ENCODE measurements at places on chromosomes 5 and 9.

GRCh38 chr5:109155625-109156024 is 254.1 kb downstream of the PJA2 start:
- no peak for DNase-seq

DNA sequence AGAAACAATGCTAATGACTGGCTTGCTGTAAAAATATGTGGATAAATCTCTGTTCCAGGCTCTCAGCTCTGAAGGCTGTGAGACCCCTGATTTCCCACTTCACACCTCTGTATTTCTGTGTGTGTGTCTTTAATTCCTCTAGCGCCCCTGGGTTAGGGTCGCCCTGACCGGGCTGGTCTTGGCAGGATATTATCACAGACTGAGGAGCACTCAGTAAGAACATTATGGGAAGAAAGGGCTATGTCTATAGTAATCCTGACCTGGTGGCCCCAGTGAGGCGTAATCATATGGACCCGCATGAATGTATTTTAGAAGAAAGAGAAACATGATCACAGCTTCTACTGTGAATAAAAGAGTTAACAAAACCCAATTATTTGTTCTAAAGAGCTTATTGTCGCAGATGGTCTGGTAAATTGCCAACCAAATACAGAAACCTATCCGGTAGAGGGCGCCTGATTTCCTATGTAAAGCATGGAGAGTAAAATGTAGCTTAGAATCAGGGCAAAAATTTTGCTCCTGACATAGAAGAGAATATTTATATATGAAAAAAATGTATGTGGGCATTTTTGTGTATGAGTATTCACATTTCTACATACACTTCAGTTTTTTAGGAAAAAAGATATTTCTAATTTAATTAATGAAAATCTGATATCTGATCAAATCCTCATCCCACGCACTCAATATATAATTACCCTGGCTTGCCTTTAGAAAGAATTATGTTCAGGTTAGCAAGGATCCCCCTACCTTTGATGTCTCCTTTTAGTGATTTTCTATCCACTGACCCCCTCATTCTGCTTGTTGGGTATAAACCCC is 5.8 kb upstream of the IFNA1 start:
- DNase-seq = no peak

DNA sequence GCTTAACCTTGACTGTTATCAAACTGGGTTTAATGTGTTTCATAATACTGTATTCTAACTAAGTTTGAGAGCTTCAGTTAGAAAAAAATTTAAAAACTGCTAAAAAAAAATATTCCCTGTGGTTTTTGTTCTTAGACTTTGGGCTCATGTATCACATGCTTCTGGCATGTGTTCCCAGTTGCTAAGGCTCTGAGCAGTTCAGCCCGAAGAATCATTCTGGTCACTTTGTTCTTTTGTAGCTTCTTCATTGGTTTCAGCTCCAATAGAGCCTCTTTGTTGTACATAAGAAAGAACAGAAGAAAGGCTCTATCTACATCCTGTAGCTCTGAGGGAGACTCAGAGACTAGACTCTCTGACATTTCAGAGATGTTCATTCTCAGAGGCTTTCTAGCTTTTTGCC is 25.6 kb downstream of the KCNN2 start:
- no peak for DNase-seq

- no peak for DNase-seq
Observed at GRCh38 chr5:140182803-140183367, 7.9 kb downstream of the CYSTM1 start.

DNA sequence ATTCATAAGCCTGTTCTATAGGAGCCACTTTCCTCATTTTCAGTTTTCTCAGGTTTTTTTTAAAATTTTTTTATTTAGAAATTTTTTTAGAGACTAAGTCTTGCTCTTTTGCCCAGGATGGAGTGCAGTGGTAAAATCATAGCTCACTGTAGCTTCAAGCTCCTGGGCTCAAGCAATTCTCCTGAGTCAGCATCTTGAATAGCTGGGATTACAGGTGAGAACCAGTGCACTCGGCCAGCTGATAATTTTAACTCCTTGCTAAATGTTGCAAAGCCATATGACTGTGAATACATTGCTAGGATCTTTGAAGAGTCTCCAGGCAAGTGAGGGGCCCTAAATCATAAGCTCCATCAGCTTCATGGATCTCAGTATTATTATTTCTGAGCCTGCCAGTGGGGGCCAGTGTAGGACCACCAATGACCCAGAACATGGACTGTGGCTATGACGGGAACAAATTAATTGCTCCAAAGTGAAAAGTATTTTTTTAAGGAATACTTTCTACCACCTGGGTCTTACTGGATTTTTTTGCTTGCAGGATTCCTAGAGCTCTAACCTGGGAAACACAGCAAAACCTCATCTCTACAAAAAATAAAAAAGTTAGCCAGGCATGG is 5.7 kb upstream of the GAPVD1 start:
- DNase-seq = no peak

- no peak for DNase-seq
Observed at GRCh38 chr5:8033261-8033660, 164.3 kb downstream of the MTRR start.

GRCh38 chr9:110844121-110844520 is 175.5 kb downstream of the MUSK start:
- no peak for DNase-seq

DNA sequence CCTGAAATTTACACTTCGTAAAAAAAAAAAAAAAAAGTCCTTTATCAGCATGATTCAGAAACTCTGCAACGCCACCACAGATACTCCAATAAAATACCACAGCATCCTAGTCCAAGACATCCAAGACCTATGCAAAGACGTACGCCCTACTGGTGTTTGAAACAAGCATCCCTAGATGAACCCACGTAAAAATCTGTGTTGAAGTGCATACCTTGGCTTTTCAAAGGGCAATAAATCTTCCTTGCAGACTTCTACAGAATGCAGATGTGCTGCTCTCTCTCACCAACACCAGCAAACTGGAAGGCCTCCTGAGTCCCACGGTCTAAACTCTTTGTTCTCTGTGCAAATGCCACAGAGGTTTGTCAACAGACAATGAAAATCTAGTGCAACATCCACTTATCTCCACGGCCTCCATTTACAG is 38.8 kb downstream of the MYO10 start:
- DNase-seq = no peak

- no peak for DNase-seq
Observed at GRCh38 chr5:159257007-159257406, 6.1 kb upstream of the UBLCP1 start.

GRCh38 chr9:33416996-33417395 is 14.6 kb upstream of the AQP7 start:
- DNase-seq = no peak

GRCh38 chr5:329121-329735 is 7.7 kb downstream of the AHRR start:
- DNase-seq = no peak

GRCh38 chr5:19044931-19045695 is 942.9 kb downstream of the CDH18 start:
- DNase-seq = no peak

DNA sequence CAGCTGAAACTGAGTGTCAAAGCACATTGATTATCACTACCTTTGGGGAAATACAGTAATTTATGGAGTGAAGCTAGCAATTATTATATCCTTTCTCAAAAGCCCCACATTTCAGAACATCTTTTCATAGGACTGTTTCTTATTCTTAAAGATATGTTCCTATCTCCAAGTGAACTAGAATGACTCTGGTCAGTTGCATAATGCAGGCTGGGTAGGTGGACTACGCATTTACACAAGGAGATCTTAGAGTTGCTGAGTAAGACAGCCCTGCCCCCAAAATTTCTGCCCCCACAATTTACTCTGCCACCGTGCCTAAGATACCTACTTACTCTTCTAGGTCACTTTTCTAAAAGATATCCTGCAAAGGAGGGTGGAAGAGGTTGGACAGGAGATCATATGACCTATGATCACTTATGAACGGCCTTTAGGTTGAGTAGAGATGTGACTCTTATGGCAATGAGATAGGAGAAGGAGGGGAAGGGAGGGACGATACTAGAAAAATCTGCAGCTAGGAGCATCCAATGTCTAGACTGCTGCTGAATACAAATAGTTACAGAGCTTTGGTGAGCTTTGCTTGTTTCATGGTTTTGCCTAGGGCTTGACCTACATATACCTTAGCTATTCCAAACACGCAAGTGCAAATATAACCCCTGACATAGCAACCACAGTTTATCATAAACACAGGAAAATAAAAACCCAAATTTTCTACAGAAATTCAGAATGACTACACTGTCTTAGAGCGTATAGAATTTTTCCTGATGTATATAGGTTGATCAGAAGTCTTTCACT is 121.7 kb downstream of the GLIS3 start:
- DNase-seq = no peak

GRCh38 chr9:125949703-125950460 is 202.7 kb downstream of the PBX3 start:
- DNase-seq = no peak

DNA sequence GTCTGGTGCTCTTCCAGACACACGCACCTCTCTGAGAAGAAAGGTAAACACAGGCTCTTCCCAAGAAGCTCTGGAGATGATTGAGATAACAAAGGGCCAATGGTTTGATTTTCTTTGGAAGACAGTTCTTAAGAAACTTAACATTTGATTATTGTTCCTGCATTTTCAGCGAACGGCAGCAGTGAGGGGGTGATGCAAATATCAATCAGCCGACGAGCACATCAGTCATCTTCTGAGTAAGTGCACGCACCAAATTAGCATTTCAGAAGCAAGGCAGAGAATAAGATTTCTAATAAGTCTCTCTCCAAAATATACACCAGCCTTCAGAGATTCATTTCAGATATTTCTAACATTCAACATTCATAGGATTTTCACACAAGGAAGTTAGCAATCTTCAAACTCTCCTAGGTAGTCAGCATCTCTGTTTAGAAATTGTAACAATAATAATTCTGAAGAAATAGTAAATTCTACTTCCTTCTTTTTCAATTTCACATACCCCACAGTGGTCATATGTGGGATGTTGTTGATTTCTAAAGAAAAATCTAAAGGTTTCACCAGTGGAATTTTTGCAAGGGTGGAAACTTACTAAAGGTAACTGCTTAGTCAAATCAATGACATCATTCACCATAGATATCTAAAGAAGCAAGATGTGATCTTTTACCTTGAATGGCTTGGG is 250.3 kb downstream of the SEC61B start:
- no peak for DNase-seq

DNA sequence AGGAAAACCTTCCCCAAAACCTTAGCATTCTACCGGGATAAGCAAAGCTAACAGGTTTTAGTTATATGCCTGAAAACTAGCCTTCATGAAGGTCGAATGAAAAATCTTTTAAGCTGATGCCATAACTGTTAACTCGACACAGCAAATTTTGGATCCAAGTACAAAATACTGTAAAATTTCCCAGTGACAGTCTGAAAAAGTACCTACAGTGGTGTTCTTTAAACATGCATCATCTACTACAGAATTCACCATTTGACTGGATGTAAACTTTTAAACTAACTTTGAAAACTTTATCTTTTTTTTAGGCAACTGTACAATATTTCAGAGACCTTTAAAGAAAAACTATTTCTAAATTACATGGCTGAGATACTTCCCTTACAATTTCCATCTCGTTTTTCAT is 791 bp downstream of the RAPGEF6 start:
- DNase-seq = no peak

GRCh38 chr9:134547161-134548100 is 94.2 kb upstream of the COL5A1 start:
- no peak for DNase-seq

- no peak for DNase-seq
Observed at GRCh38 chr9:127568618-127568970, 43.5 kb upstream of the STXBP1 start.

GRCh38 chr5:3359642-3360041 is 236.0 kb upstream of the IRX1 start:
- no peak for DNase-seq

GRCh38 chr5:132746954-132747615 is at the start of gene CCNI2:
Gene CCNI2 (plus strand): TSS chr5:132747426. CDS start chr5:132747496, 70 bp downstream.
- peak; percentile 39 for DNase-seq

- no peak for DNase-seq
Observed at GRCh38 chr9:70340572-70340971, 73.9 kb downstream of the KLF9 start.

DNA sequence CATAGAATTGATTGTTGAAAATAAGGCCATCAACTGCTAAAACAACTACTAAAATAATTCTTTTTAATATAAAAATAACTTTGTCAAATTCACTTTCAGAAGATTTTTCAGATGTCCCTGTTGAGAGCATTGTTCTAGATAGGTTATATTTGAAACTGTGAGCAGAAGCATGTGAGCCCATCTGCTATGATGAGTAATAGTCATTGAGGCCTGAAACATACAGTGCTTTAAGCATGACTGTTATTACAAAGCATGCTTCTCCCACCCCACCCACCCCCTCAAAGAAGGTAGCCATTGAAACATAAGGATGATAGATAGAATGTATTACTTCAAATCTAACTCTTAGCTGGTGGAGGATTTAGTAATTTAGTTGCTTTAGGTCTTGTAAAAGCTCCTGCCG is 86.0 kb downstream of the UHRF2 start:
- DNase-seq = no peak

DNA sequence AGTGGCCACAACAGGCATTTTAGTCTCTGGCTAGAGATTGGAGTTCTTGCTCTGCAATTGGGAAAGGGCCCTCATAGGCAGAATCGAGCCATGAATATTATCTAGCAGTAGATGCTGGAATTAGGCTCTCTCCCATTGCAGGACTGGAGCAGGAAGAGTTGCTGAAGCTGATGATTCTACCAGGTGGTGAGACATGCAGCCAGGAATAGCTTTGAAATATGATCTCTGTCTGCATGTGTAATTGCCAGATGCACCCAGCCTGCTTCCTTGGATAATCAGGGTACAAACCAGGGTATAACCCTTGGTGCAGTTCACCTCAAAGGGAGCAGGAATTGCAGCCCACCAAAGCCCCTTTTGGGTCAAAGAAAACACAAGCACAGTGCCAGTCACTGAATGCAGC is 211.4 kb upstream of the FTMT start:
- no peak for DNase-seq

- DNase-seq = peak; percentile 10
Observed at GRCh38 chr5:57499262-57500050, 16.8 kb upstream of the ACTBL2 start.

DNA sequence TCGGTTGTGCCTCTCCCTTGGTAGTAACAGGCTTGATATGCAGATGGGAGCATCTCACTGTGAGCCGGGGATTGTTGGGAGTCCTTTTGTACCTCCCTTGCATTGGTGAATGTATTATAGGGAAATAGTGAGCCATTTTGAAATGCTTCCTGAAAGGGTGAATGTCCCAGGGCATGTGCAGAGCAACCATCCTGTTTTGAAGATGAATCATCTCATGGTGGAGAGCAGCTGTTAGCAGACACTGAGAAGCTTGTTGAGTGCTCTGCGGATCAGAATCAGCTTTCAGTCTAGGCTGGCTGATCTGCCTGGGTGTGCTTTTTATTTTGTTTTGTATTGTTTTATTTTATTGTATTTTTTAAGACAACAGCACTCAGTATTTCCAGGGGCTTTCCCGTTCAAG is 29.7 kb downstream of the SLC36A1 start:
- DNase-seq = no peak

DNA sequence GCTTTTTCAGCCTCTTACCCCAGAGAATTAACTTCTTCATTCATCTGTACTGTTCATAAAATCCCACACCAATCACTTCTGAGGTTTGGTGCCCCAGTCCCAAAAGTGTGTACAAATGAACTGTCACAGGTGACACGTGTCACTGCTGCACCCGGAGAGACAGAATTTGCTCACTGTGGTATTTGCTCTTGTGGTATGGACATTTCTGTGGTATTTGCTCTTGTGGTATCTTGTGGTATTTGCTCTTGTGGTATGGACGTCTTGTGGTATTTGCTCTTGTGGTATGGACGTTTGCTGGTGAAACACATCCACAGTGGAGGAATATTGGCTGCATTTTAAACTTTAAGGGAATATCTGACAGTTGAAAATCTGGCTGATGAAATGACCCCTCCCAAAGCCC is 214.9 kb upstream of the DAP start:
- DNase-seq = no peak

All from GM19239 (cell line).